Stimulated activated CD4-positive, alpha-beta T cell treated with anti-CD3 and anti-CD28 coated beads, Interleukin-12 subunit alpha, Interleukin-12 subunit beta, amount 100 ng/mL, for 4 hours (primary cell): ENCODE measurements at places on chromosomes 5 and 9.

- no peak for DNase-seq
Observed at GRCh38 chr9:134468358-134468757, 142.1 kb downstream of the RXRA start.

DNA sequence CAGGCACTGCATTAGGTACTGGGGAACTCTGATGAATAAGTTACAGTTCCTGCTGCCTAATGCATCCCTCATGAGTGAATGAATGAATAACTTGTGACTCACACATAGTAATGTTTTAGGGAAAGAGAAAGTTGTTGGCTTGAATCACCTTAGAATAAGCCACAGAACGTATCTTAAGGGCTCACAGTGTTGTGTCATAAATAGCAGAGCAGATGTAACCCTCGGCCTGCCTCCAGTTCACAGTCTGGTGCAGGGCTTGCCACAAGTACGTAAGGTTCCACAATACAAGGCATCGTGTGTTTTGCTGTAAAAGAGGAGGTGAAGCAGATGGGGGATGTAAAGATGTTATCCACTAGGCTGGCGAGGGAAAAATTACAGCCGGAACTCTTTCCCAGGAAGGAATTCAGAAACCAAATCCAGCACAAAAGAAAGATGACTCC, 218.7 kb downstream of the TRPM3 start:
- DNase-seq, result no peak

- DNase-seq, result no peak
Observed at GRCh38 chr9:99303177-99303576, 81.1 kb downstream of the SEC61B start.

- DNase-seq, result no peak
Observed at GRCh38 chr9:93161786-93162562, 22.0 kb upstream of the WNK2 start.

- DNase-seq, result no peak
Observed at GRCh38 chr5:155290937-155291336, 277.4 kb downstream of the KIF4B start.

DNA sequence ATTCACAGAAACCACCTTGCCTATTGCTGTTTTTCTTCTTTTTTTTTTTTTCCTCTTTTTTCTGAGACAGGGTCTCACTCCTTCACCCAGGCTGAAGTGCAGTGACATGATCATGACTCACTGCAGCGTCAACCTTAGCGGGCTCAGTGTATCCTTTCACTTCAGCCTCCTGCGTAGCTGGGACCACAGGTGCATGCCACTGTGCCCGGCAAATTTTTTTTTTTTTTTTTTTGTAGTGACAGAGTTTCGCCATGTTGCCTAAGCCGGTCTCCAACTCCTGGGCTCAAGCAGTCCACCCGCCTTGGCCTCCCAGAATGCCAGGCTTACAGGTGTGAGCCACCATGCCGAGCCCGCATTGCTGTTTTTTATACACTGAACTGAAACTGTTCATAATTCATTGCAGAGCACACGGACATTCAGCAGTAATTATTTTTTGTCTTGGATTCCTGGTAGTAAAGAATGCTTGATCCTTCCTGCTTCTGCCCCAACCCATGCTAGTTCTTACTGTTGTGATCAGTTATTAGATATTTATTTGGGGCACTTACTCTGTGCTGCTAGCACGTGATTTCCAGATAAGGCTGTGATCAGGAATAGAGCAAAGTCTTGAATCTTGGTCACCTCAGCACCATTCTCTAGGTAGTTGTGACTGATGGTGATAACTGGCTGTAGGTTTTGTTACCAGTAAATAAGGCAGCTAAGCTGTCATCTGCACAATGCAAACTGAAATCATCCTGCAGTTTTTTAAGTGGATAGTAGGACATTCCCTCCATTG, 14.0 kb downstream of the MAP3K1 start:
- DNase-seq, result peak; percentile 51

DNA sequence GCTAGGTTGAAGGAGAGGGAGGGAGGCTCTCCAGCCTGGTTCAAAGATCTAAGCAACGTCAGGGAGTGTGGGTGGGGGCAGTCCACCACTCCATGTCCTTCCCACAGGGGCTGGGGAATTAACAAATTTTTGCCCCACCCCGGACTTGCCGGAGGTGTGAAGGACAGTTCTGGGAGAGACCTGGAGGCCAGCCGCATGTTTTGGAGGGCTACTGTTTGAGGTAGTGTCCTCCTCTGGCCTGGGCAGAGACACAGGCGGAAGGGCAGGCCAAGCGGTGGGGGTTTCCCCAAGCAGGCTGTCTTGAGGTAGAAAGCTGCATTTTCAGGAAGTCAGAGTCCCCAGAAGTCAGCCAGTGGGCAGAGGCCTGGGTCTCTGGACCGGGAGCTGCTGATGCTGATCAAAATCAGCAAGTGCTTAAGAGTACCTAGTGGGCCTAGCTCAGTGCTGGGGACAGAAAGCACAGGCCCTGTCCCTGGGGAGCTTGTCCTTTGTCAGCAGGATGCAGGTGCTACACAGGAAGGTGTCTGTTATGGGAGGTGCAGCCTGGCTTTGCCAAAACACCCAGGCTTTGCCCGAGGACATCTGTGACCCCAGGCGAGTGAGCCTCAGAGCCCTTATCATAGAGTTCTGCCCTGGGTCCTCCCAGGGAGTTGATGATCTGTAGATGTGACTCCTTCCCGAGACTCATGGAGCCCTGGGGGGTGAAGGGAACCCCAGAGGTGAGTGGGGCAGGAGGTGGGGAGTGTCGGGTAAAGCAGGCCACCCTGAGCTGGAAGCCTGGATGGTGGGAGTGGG, 18.5 kb downstream of the JADE2 start:
- DNase-seq, result peak; percentile 28

GRCh38 chr9:36125062-36125855, 11.3 kb upstream of the GLIPR2 start:
- no peak for DNase-seq

DNA sequence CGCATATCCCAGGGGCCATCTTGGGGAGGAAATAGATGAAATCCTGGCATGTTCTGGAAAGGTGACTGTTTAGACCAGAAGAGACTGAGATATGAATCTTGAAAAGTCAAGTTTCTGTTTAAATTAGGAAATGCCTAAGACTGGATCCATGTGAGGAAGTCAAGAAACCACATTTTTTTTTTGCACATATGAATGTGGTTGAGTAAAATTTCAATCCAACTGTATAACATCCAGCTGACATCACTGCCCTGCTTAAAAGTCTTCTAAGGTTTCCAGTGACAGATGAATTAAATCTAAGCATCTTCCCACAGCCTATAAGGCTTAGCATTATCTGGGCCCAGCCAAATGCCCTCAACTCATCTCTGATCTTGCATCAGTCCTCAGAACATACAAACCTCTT, 47.7 kb upstream of the TCERG1 start:
- DNase-seq, result no peak

DNA sequence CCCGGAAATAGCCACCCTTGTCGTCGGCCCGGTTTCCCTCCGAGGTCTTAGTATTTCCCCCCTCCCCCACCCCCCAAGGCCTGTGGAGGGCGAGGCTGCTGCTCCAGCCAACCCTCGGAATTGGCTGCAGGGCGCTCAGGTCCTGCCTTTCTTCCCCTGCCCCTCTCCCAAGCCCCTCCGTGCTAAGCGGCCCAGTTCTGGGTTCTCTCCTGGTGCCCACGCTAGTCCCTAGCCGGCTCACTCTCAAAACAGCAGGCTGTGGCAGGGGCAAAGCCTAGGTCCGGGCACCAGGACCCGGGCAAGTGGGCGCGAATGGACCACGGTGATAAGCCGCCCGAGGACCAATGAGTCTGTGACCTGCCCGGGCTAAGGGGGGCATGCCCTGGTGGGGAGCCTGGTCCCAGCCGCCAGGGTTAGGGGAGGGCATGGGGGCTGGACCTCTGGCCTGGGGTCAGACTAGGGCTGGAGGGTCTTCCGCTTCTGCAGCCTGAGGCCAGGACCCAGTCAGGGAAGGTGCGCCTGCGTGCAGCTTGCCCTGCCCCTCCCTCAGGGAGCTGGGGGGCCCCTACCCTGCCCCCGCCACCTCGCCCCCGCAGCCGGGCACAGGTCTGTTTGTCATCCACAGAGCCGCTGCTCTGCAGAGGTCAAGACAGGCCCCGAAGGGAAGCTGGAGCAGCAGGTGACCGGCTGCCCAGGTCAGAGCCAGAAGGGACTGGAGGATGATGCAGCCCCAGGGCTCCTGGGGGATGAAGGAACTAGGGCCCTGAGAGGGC, 5.0 kb upstream of the IRX4 start:
- no peak for DNase-seq

- no peak for DNase-seq
Observed at GRCh38 chr9:129434187-129434586, 186.7 kb downstream of the C9orf50 start.

DNA sequence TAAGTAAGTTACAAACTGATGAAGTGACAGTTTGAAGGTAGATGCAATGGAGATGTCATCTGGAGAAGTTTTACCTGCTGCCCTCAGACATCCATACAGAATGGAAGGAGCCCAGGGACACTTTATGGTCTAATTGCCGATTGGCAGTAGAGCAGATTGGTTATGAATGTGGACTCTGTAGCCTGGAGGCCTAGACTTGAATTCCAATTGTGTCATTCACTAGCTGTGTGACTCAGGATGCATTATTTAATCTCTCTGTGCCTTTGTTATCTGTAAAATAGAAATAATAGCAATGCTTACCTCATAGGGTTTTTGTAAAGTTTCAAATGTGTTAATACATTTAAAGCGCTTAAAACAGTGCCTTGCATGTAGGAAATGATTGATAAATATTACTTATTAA, 5.2 kb upstream of the TCERG1 start:
- DNase-seq, result no peak

DNA sequence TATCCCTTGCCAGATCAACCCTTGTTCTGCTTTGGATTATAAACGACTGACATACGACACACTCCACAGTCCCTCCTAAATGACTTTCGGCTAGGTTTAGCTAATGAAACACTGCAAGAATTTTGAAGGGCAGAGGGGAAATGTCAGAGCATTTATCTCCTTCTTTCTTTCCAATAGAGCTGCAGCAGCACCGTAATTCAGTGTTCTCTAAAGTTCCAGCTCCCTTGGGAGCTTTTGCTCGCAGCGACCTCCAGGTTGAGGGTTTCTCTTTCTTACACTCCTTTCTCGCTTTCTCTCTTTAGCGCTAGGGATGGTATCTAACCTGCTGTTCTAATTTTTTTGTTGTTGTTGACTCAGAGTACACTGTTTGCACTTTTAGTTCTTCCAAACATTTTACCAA, 467.1 kb upstream of the ST8SIA4 start:
- no peak for DNase-seq

- no peak for DNase-seq
Observed at GRCh38 chr5:163503106-163504078, 2.0 kb upstream of the MAT2B start.

GRCh38 chr5:138303372-138303771, 28.2 kb downstream of the CDC25C start:
- no peak for DNase-seq

GRCh38 chr9:114681594-114682332, at the start of gene TEX48:
Gene TEX48 (minus strand): TSS chr9:114682192. CDS start chr9:114671723, 10,469 bp downstream.
- peak; percentile 69 for DNase-seq

- no peak for DNase-seq
Observed at GRCh38 chr5:42767491-42768105, 11.0 kb downstream of the CCDC152 start.

DNA sequence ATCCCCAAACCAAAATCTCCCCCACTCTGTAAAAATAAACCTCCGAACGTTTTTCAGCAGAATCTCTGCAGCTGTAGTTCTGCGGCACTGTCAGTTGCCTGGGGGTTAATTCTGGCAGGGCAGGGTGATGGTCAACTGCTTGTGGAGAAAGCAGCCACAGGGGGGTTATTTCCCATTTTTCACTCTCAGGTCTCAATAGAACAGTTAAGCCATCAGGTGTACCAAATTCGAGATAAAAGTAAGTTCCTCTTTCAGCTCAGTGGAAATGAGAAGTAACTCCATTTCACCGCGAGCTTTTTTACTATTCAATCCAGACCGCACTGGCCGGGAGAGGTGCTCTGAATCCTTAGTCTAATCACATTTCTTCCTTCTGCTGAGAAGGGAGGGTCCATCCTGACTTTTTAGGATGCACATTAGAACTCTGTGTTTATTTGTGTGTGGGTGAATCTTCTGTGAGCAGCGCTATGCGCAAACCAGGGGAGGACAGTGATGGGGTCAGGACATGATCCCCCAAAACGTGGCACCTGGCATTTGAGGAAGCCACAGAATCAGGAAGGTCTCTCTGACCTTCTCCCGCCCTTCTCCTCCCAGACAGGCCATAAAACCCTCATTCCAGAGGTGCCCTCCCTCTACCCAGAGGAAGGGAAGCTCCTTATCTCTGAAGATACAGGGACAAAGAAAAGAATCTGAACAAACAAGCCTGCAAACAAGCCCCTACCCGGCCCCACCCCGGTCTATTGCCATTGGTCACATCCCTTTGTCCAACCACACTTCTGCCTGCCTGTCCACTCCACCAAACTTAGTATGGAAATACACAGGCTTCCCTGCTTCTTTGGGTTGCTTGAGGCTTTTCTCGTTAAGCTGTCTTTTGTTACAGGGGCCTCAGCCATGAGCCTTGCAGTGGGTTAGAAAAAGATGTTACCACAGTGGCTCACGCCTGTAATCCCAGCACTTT, 229.0 kb downstream of the ROR2 start:
- no peak for DNase-seq

DNA sequence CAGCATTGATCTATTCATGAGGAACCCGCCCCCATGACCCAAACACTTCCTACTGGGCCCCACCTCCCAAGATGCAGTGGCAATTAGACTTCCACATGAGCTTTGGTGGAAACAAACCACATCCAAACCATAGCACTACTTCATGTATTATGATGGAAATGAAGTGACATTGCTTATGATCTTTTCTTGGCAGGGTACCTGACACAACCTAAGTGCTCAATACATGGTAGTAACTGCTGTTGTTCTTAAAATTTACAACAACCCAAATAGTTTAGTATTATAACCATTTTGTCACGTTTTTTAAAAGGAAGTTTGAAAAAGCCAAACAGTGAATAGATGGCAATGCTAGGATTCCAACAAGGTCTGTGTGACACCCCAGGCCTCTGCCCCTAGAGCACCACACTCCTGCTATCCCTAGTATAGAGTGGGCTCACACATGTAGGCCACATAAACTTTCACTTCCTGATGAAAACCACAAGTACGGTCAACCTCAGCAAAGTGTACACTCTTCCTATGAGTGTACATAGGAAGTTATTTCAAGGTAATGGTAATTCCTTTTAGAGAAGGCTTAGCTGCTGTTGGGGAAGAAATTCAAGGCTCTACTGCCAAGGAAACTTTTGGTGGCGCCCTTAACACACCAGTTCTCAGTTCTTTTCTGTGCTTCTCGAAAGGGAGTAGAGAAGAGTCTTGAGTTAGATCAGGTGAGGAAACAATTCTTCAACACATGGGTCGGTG, 97.6 kb downstream of the ARSB start:
- no peak for DNase-seq

GRCh38 chr9:33135031-33135461, 32.1 kb downstream of the B4GALT1 start:
- DNase-seq, result no peak

DNA sequence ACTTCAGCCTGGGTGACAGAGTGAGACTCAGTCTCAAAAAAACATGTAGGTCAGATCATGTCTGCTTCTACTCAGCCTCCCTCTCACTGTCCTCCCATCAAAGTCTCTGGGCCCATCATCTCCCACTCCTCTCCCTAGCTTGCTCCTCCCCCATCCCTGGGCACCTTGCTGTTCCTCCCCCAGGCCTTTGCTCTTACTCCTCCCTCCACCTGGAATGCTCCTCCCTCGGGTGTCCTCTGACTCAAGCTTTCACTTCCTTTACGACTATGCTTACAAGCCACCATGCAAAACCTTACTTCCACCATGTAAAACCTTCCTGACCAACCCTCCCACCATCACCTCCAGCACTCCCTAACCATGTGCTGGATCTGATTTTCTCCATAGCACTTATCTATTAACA, 51.5 kb downstream of the MTMR12 start:
- DNase-seq, result no peak
